T1000 (cell line): ENCODE measurements at places on chromosomes 4 and X.

DNA sequence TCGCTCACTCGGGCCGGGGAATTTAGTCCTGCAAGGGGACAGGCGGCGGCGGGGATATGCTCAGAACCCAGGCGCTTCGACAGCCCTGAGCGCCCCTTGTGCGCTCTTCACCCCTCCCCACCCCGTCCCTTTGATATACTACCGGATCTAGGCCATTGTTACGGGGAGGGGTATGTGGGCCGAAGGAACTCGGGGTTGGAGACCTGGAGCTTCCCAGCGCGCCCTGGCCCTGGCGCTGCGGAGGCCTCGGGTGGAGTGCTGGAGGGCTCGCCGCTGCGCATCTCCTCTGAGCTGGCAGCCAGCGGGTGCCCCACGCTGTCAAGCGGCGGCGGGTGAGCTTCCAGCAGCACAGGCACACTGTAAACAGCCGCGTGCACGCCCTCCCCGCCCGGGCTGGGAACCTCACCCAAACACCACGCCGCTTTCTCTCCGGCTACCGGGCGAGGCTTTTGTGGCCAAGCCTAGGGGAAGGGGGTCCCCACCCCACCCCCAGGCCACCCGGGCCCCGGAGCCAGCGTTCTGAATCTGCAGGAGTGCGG, 54.5 kb upstream of the BCOR start:
- DNase-seq: no peak

DNA sequence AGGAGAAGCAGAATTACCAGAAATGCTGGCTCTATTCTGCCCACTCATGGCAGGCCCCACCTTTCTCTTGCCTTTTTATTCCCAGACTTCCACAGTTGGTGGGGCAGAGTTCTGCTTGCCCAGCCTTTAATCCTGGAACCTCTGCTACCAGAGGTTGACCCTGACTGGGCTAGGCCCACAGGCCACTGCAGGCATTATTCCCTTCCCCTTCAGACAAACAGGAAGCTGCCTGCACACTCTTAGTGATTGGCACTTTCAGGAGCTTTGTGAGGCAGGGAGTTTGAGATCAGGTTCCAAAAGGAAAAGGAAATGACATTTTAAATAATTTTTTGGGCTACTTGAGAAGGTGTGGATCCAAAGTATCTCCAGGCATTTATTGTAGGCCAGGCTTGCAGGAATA, 18.8 kb downstream of the MSN start:
- DNase-seq: no peak

DNA sequence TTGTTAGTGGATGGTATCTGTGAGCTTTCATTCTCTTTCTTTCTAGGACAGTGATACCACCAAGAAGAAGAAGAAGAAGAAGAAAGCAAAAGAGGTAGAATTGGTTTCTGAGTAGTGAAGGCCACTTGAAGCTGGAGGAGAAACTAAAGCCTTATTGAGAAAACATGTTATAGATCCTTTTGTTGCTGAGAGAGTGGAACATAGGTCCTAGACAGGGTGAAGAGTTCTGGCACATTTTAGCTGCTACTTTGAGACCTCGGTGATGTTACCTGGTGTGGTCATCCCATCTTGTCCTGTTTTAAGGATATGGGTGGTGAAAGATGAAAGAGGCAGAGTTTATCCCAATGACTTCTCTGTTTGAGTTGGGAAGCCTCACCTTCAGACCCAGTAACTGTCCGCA, 14.1 kb downstream of the DKC1 start:
- DNase-seq: no peak

DNA sequence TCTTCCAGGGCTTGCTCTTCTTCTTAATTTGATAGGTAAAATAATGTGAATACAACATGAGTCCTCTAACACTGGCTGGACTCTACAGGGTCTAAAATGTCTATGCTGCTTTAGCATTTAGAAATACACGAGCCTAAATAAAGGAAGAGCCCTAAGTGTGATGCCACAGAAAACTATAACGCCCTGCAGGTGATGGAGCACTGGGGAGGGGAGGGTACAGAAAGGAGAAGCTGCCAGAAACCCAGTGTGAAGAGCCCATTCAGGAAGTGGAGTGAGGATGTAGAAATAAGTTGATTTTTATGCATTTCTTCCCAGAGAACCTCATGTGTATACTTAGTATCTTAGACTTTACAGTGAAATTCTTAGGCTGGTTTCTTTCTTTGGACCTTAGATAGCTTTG, 83.4 kb downstream of the TNIP2 start:
- no peak for DNase-seq

DNA sequence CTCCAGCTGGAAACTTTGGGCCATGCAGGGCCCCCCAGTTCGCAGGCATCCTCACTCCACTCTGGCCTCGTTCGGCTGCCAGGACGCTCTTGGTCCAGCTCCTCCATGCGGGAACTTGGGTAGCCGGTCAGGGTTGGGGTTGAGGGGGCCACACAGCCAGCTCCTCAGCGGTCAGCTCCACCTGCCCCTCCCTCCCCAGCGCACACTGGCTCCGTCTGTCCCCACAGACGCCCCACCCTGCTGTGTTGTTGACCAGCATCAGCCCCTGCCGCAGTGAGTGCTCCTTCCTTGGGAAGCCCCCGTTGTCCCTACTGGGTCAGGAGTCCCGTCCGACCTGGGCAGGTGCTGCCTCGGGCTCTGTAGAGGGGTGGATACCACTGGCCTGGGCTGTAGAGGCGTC, 5.8 kb downstream of the FGFRL1 start:
- no peak for DNase-seq

DNA sequence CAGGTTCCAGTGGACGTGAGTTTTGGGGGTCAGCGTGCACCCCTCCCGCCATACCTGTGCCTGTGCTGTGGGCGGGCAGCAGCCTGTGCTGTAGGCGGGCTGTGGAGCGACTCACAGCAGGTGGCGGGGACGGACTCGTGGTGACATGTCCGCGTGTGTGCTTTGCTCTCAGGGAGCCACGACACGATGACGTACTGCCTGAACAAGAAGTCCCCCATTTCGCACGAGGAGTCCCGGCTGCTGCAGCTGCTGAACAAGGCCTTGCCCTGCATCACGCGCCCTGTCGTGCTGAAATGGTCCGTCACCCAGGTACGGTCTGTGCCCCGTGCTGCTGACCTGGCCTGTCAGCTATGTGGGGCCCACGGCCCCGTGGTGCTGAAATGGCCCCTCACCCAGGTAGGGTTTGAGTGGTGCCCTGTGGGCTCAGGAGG, 7.4 kb downstream of the PLCXD1 start:
- no peak for DNase-seq

DNA sequence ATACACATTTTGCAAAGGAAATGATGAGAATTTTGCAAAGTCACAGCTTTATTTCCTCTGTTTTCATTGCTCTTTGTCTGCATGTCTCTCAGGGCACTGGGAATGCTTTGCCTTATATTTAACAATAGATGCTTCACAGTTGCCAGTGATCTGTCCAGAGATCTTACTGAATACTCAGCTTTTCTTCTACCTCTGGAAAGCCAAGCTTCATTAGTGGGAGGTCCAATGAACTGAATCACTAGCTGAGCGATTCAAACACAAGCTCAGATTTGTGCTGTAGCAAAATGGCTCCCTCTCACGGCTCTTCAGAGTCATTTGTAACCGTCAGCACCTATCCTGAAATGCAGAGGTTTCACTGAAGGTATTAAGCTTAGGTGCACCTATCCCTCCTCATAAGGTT, 138.9 kb downstream of the DCLK2 start:
- no peak for DNase-seq
